ENCODE measurements at places on chromosomes 7 and 10. TPM values are rescaled to one million over a fixed set of nuclear protein-coding genes. Genes with fewer than 3 reads are reported as not detected.

DNA sequence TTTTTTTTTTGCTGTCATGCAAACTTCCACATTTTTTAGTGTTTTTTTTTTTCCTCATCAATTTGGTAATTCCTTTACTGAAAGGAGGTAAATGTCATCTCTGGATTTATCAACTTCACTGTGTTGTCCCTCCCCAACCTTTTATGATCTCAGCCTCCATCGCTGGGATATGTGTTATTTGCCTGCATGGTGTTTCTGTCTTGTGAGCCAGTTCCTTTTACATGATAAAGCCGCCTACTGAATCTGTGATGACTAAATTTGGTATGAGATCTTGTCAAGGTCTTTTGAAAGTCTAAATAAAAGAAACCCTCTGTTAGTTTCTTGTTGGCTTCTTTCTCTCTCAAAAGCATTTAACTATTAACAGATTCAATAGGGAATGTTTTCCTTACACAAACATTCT lies 39.3 kb downstream of the TAS2R41 start:
- no peaks in the 10 kb centered on the region for H3K36me3 ChIP-seq
- no peaks in the 10 kb centered on the region for H3K27me3 ChIP-seq
- DNase-seq: no peak
- H3K4me3 ChIP-seq: no peak overlapping the region
- H3K27ac ChIP-seq: no peak overlapping the region

GRCh38 chr10:72466018-72466417 lies 111.3 kb upstream of the DNAJB12 start:
- no peak overlapping the region for H3K4me3 ChIP-seq
- no peaks in the 10 kb centered on the region for H3K36me3 ChIP-seq
- DNase-seq: no peak
- peaks cover 11% of the 10 kb centered on the region for H3K4me1 ChIP-seq
- no peak overlapping the region for H3K27ac ChIP-seq

- no peak for DNase-seq
- no peaks in the 10 kb centered on the region for H3K27me3 ChIP-seq
- no peaks in the 10 kb centered on the region for H3K36me3 ChIP-seq
- peak overlapping the region; percentile 34 for H3K4me3 ChIP-seq
- peaks cover 44% of the 10 kb centered on the region for H3K4me1 ChIP-seq
- peak overlapping the region; percentile 64 for H3K27ac ChIP-seq
These were observed 171.2 kb downstream of the ZNF365 start for GRCh38 chr10:62545160-62546066.

DNA sequence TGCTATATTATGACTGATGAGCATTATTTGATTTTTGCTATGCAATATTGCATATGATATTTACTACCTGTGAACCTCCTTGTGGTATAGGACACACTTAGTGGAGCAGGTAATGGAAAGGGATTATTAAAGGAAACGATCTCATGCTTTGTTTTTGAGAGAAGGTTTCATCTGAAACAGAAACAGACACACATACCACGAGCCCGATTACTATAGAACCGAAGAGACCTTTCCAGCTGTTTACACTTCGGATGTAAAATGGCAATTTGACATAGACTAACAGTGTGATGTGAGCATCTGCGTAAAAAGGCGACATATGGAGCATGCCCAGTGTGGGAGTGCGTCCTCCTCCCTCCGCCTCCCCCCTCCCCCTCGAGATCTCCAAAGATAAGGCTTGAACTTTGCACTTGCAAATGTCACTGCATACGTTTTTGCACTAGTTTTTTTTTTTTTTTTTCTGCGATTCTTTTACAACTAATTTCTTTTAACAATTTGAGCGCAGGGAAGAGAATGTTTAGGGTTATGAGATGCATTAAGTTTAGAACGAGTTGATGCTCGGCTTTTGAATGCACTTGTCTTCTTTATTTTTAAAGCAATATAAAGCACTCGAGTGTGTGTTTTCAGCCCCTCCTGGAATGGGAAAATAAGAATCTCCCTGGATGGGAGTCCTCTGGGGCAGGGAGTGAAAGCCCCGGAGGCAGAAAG lies 251.0 kb downstream of the NSUN6 start:
- H3K4me3 ChIP-seq: no peak overlapping the region
- H3K27ac ChIP-seq: no peak overlapping the region
- DNase-seq: no peak
- no peaks in the 10 kb centered on the region for H3K36me3 ChIP-seq

- no peaks in the 10 kb centered on the region for H3K36me3 ChIP-seq
- H3K27ac ChIP-seq: no peak overlapping the region
- H3K4me3 ChIP-seq: no peak overlapping the region
- DNase-seq: no peak
These were observed 187.4 kb upstream of the MGMT start for GRCh38 chr10:129279446-129280154.

DNA sequence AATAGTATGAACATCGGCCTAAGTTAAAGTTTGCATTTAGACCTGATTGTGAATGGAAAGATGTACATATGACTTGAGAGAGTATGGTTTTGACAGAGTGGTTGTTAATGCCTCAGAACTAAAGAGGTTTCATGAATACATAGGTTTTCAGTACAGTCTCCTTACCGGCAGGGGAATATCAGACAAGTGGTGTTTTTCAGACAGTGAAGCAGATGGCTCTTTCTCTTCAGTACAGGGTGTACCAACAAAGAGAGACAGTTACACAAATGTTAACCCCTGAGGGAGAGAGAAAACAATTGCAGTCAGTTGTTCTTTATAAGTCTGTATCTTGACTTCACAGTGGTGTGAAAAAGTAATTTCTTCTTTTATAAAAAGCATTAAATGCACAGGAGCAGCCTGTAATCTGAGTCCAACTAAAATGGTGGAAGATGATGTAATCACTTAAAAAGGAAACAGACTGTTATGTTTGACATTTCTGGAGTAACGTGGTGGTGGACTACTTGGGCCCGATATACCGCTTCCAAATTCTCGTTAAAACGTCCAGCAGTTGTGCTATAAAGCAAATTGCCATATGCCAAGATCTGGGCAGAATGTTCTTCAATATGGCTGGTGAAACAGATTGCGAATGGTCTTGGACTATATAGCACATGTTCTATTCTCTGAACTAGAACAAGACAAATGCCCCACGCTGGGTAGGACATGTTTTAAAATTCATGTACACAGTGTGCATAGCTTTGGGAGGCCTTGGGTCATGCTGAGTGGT lies 69.2 kb downstream of the SDK1 start:
- H3K27ac ChIP-seq: no peak overlapping the region
- no peaks in the 10 kb centered on the region for H3K36me3 ChIP-seq
- no peaks in the 10 kb centered on the region for H3K27me3 ChIP-seq
- no peak for DNase-seq

DNA sequence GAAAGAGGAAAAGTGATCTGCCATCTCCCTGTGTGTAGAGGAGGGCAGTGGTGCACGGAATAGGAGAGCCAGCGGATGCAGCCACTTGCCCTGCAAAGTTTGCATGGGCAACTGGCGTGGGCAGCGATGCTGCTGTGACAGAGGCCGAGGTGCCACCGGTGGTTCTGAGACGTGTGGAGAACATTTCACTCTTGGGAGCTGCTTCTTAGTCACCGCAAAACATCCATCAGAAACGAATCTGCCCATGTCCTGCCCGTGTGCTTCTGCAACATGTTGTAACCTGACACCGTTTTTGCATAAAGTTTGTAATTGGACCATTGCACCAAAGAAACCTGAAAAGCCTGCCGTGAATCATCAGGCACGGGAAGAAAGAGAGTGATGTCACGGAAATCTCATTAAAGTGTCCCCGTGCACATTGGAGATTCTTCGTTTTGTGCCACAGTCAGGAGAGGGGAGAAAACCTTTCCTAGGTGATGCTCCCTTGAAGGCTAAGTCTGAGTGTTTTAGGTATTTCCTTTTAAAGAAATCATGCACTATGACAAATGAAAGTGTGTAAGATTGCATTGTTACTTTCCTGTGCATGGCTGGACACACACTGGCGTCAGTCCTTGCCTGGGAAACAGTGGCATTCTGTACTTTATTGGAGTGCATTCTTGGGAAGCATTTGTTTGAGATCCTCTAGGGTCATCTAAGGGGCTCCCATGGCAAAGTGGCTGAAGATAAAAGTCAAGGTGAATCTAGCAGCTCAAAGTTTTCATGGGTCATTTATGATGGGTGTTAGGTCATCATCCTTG lies 302.6 kb downstream of the KLF6 start:
- peak overlapping the region; percentile 56 for H3K27ac ChIP-seq
- no peaks in the 10 kb centered on the region for H3K27me3 ChIP-seq
- peak; percentile 84 for DNase-seq
- H3K36me3 ChIP-seq: no peaks in the 10 kb centered on the region
- H3K4me3 ChIP-seq: peak overlapping the region; percentile 49

DNA sequence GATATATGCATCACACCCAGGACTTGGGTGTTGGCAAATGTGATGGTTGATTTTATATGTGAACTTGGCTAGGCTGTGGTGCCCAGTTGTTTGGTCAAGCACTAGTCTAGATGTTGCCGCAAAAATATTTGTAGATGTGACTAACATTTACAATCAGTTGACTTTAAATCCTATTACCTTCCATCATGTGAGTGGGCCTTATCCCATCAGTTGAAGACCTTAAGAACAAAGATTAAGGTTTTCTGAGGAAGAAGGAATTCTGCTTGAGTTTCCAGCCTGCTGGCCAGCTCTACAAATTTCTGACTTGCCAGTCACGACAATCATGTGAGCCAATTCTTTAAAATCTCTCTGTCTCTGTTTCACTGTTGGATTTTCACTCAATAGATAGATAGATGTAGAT lies 20.3 kb downstream of the TSPAN13 start:
- no peaks in the 10 kb centered on the region for H3K27me3 ChIP-seq
- peaks cover 5% of the 10 kb centered on the region for H3K4me1 ChIP-seq
- DNase-seq: no peak
- H3K27ac ChIP-seq: no peak overlapping the region

- no peak for DNase-seq
- H3K27me3 ChIP-seq: no peaks in the 10 kb centered on the region
- H3K4me1 ChIP-seq: peaks cover 40% of the 10 kb centered on the region
- H3K36me3 ChIP-seq: peaks cover 24% of the 10 kb centered on the region
These were observed 34.2 kb downstream of the SEMA3C start for GRCh38 chr7:80884511-80885195.

DNA sequence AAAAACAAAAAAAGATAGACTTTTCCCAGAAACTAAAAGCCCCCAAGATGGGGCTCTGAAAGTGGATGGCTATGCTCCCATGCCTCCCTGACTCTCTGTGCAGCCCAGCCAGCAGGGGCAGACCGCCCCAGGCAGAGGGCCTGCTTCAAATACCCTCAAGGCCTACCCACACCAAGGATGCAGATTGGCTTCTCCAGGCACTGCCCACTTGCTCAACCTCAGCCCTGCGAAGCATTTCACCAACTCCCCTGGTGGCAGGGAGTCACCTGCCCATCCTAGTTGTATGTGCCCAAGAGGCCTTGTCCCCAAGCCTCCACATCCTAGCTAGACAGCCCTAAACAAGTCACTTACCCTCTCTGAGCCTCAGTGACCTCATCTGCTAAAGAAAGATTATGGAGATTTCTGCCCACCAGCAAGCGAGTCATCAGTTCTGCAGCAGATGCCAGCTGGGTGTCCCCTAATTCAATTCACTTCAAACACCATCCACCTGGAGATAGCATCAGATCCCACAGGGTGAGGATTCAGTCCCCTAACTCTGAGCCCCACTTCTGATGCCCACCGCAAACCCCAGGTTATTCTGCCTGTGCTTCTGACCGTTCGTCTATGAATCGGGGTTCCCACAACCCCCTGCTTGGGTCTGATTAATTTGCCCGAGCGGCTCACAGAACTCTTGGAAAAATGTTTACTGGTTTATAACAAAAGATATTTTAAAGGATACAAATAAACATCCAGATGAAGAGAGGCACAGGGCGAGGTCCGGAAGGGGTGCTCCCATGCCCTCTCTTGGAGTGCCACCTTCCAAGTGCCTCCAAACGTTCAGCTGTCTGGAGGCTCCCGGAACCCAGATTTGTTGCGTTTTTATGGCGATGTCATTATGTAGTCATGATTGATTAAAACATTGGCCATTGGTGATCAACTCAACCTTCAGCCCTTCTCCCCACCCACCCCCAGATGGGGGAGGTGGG lies 18.6 kb upstream of the ZMIZ1 start:
- H3K4me3 ChIP-seq: no peak overlapping the region
- no peaks in the 10 kb centered on the region for H3K27me3 ChIP-seq
- H3K27ac ChIP-seq: no peak overlapping the region
- DNase-seq: peak; percentile 80

DNA sequence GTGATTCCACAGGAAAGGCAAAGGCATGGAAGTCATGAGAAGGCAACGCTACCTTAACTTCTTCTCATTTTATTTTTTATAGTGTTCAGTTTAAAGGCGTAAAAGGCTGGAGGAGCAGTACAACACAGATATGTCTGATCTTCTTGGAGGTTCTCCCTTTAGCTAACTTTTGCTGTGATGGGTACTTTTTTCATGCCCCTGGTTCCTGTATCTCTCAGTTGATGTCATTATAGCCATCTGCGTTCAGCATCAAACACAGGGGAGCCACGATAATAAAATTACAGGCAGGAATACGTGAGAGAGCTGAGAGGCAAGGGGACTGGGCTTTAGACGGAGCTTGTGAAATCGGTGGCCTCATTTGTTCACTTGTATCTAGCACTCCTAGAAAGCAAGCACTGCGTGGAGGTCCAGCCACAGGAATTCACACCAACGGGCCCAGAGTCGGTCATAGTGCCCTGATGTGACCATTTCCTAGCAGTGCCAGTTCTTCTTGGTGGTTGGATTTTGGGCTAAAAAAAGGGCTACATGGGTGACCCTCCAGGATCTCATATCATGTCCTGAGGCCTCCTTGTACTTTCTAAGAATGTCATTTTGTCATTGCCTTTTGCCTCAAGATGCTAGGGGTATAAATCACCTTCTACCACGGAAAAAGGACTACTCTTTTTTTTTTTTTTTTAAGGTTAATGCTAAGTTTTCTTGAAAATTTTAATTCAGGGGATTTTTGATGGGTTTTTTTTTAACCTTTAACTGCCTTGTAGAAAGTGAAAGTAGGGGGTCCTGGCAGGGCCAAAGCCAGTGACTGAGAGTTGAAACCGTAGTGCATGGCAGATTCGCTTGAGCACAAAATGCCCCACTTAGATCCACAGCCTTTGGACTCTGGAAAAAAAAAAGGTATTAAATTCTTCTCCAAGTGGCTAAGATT lies 191.5 kb downstream of the CELF2 start:
- DNase-seq: no peak
- H3K27ac ChIP-seq: no peak overlapping the region
- no peak overlapping the region for H3K4me3 ChIP-seq
- no peaks in the 10 kb centered on the region for H3K4me1 ChIP-seq

VPS37D gene
- total RNA-seq: 5.9 TPM

HK1 gene
- 99.6 TPM for total RNA-seq

HYAL4 gene
- total RNA-seq: not detected

CLDN12 gene
- total RNA-seq: 39.8 TPM

All from osteoblast (primary cell).